T-helper 2 cell (primary cell): ENCODE measurements at places on chromosomes 3 and 15.

DNA sequence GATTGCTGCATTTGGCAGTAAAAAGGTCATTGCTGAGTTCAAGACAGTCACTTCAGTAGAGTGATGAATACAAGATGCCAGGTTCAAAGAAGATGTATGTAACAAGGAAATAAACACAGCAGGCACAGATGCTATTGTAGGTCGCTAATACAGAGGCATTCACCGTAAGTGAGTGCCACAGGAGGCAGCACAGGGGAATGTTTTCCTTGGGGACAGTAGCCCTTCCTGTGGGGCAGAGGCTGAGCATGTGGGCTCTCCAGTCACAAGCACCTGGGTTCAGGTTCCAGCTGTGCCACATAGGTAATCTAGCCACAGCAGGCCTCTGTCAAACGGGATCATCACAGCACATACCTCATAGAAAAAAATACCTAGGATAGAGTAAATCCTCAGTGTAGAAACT is 86.3 kb downstream of the RSL24D1 start:
- DNase-seq: no peak

DNA sequence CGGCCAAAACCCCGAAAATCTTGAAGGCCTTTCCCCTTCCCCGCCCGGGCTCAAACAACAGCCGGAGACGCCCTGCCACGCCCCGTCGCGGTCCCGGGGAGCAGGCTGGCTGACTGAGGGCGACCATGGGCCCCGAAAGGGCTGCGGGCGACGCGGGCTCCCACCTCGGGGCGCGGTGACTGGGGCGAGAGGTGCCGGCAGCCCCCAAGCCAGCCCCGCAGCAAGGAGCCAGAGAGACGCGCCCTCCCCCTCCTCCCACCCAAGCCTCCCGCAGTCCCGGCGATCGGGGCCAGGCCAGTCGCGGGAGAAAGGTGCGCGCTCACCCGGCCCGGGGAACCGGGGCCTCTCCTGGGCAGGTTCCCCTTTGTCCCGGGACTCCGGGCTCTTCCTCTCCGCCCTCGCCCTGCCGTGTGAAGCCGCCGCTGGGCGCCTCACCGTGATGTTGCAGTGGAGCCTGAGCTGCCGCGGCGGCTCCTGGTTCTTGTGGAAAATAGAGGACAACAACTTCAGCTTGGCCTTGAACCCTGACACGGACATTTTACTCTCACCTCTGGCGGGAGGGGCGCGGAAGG is 30.6 kb upstream of the ZSCAN2 start:
- peak; percentile 35 for DNase-seq

DNA sequence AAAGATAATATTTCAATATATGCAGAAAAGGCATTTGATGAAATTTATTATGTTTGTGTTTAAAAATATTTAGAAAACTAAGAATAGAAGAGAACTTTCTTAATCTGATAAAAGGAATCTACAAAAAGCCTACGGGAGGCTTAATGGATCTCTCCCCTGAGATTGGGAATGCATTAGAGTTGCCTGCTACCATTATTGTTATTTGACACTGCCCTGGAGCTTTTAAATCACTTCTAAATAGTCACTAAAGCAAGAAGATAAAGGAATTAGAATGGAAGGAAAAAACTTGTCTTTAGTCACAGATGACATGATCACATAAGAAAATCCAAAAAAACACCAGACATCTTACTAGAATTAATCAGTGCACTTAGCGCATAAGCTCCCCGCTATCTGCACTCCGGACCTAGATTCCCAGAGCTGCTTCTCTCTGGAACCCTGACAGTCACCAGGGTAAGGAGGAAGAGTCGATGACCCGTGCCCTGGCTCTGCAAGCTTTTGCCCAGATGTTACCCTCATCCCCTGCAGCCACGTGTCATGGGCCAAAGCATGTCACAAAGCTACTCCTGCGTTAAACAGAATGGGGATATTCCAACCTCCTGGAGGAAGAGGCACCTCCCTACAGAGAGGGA is 97.1 kb downstream of the MINAR1 start:
- no peak for DNase-seq

DNA sequence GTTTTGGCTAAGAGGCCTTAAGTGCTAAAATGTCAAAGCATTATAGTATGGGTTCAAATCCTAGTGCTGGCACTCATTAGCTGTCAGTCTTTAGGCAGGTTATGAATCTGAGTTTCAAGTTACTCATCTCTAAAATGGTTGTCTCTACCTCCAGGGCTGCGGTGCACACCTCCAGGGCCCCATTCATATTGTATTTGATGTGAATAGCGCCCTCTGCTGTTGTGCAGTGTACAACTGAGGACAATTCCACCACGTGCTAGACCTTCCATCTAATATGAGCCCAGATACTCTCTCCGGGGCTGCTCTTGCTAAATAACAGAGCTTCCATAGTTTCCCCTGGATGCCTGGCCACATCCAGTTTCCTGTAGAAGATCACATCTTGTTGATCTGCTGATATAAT is 54.3 kb downstream of the OXNAD1 start:
- peak; percentile 74 for DNase-seq

DNA sequence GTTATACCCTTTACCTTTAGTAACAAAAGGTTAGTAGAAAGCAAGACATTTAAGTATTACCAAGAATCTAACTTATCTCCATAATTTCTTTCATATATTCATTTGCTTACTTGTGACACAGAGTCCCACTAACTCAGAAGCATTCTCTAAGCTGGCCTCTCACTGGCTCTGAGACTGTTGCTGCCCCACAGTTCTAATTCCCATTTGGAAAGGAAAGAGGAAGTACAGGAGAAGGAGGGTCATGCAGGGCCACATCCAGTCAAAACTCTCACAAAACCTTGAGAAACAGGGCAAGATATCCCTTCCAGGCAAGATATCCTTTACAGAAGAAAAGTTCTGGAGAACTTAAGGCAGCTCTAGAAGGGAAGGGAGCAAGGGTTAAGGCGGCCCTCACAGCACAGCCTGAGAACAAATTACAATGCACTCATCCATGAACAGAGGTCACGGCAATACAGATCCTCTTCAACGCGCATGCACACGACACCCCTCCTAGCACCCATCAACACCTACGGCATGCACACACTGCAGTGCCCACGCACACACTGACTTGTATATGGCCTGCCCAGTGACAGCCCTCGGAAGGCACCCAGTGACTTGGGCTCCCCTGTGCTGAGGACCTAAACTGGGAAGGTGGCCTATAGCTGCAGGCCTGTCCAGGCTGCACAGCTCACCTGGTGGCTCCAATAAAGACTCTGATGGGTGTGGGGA is 13.0 kb upstream of the MYO5C start:
- DNase-seq: no peak

DNA sequence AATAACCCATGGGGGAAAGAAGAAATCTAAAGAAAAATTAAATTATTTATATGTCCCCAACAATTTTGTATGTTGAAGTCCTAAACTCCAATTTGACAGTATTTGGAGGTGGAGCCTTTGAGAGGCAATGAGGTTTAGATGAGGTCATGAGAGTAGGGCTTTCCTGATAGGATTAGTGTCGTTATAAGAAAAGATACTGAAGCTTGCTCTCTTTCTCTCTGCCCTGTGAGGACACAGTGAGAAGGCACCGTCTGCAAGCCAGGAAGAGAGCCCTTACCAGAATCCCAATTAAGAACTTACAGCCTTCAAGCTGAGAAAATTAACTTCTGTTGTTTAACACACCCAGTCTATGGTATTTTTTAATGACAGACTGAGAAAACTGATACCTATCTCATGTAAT is 16.1 kb upstream of the OR5AC2 start:
- DNase-seq: no peak

DNA sequence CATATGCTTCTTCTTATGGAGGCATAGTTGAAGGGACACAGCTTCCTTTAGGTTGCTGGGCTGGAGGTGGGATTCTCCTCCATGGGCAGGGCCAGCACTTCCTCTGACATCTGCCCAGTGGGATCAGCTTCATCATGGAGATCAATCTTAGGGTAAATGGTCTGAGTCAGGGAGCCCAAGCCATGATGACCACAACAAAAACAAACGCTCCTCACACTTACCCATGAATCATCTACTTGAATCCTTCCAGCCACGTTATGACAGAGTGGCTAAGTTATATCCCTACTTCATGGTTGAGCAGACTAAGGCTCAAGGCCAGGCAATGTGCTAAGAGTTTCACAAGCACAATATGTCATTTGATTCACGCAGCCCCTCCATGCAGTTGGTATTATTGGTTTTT is 87.2 kb upstream of the NMNAT3 start:
- DNase-seq: no peak

DNA sequence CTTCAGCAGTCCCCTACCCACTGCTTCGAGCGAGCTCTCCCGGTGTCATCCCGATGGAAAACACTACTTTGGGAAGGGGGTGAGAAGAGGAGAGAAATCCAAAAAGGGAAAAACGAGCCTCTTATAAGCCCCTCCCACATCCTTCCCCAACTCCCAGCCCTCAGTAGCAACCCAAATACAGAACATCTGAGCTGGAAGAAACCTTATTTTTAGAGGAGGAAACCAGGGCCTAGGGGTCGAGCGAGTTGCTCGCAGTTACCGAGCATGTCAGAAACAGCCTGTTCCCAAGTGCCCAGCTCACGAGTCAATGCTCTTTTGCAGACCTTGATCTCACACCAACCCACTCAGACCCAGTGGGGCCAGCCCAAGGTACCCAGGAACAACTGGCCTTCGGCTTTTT is 14.2 kb downstream of the RBPMS2 start:
- DNase-seq: no peak

GRCh38 chr15:32879980-32880379 is 162.2 kb downstream of the GREM1 start:
- DNase-seq: no peak

DNA sequence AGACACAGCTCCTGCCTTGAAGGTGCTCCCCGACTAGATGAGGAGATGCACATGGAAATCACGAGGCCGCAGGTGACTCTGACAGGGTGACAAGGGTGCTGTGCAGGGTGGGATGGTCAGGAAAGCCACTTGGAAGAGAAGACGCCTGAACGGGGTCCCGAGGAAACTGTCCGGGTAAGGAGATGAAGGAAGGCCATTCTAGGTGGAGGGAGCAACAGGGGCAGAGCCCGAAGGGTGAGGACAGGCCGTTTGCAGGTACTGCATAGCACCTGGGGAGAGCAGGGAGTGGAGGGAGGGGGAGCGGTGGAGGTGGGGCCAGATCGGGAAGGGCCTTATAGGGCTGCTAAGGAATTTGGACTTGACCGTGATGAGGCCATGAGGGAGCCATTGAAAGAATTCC is 105.6 kb upstream of the DLG1 start:
- no peak for DNase-seq

- DNase-seq: no peak
Observed at GRCh38 chr3:136343873-136344555, 93.9 kb downstream of the PCCB start.

DNA sequence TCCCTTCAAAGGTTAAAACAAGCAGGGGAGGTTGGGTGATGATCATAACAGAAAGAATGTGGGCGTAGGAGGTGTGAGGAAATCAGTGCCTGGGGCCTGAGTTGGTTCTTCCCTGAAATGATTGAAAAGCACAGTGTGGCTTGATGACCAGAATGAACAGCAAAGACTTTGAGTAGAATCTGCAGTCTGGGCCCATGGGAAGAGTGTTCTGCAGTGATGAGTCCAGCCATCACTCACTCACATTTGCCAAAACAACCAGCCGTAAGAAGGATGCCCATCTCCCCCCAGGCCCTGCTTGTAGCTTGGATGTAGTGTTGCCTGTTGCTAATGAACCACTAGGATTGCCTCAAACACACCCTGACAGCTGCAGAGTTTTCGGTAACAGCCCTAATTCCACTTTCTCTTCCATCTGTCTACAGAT is 67.9 kb downstream of the VGLL3 start:
- DNase-seq: no peak

DNA sequence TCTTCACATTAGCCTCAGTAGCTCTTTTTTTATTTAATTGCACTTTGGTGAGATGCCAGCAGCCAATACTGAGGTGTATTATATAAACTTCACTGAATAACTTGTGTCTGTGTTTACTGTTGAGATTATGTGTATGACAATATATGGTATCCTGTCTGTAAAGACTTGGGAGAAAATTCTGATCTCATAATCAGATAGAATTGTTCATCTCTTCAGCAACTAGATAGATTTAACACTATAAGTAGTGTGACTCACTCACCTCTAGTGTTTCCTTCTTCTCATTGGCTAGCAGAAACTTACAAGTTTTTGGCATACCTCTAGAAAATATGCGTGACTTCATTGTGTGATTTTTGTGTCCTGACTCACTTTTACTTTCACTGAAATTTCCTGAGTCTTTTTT is 67.6 kb upstream of the TGFBR2 start:
- DNase-seq: no peak

DNA sequence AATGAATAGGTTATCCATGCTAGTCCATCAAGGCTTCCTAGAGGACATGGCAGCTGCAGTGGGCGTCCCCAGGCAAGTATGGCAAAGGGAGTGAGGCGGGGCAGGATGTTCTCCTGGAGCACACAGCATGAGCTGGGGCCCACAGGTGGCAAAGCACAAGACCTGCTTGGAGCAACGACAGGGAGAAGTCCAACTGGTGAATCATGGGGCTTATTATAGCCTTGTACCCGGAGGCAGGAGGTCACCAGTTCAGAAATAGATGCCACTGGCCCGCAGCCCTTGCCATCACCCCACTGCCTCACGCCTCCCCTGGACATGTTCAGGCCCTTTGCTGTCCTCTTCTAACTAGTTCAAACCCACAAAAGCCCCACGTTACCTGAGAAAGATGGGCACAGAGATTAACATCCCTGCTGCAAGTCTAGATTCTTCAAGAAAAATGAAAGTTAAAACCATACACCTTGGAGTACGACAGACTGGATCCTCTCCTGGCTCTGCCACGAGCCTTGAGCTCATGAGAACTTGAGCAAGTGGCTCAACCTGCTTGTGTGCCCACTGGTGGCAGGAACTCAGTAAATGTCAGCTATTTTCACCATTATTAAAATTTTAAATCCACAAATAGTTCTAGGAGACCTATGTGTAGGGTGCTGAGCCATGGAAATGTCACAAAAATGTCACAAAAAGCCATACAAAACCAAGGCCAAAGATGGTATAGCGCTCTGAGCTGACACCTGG is 1.8 kb upstream of the SRGAP3 start:
- no peak for DNase-seq

GRCh38 chr3:55322638-55323037 is 164.5 kb downstream of the WNT5A start:
- no peak for DNase-seq

GRCh38 chr3:62131620-62132019 is 241.7 kb downstream of the FEZF2 start:
- DNase-seq: no peak

- no peak for DNase-seq
Observed at GRCh38 chr3:134446800-134447199, 39.0 kb downstream of the ANAPC13 start.

- DNase-seq: no peak
Observed at GRCh38 chr15:33168444-33168843, 26.1 kb downstream of the FMN1 start.
